ENCODE measurements at places on chromosomes 7 and 10.

DNA sequence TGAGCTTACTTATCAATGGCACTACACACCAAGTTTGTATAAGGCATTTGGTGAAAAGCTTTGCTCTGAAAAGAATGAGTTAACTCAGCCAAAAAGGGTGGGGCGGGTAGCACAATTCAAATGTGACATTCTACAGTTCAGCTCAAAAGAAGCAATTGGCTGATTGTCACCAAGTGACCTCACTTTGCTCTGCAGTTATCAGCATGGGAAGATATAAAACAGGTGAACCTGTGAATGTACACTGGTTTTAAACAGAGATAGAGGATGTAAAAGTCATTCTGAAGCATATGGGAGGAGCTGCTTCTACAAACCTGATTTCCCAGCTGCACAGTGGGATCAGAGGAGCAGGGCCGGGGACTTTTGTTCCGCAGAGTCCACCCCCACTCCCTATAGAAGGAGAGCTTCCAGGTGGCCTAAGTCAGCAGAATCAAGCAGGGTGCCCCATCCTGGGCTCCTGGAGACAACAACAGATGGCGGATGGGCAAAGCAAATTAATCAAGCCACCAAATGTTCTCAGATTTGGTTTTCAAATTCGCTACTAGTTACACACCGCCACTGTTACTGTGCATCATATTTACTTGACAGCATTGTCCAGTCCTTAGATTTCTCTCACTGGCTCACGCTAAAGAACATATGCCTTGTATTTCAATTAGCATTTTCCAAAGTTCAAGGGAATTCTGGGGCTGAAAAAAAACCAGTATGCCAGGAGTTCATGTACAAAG is 27.5 kb upstream of the NPVF start:
- no peak for DNase-seq

- DNase-seq: no peak
Measured at GRCh38 chr7:155878674-155879073, 66.4 kb upstream of the SHH start.

DNA sequence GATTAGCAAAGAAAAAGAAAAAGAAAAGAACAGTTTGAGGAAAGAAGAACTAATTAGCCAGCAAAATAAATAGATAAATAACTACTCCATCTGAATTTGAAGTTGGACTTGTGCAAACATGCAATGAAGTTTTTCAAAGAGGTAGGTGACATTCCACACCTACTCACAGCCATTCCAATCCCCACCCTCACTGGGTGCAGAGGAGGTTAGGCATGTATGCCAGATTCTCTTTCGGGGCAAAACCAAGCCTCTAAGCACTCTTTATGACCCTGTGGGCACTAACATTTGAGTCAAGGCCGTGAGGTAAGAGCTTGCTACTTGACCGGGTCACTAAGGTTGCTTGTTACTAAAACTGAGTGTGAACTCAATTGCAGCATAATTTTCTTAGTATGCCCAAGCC is 108.4 kb upstream of the SEMA3A start:
- DNase-seq: no peak

GRCh38 chr10:44242826-44243225 is 142.1 kb downstream of the CXCL12 start:
- DNase-seq: no peak

DNA sequence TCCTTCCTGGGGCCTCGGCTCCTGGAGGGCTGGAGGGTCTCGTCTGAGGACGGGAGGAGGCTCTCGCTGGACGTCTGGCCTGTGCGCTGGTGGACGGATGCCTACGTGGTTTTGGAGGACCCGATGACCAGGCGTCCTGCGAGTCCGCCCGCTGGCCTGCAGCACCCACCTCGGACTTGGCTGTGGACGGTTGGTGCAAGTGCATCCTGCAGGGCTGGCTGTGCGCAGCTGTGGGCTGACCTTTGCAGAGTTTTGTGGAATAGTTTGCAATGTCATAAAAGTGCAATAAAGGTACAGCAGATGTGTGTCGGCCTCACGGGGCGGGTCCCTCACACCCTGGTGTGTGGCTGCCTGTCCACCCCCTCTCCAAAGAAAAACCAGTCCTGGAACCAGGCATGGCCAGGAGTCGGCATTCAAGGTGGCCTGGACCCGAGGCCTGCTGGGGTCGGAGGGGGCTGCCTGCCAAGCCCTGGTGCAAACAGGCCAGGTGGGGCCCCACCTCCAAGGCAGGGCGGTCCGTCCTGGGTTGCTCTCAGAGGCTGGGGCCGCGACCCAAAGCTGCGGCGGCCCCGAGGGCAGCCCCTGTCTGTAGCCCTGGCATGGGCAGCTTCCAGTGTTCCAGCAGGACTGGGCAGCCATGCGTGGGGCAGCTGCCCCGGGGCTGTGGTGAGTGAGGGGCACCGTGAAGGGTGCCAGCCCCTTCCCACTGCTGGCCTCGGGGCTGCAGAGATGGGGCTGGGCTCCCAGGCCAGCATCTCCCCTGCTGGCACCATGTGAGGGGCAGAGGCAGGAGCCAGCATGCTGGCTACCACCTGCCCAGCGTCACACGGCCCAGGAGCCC is 29.3 kb upstream of the FOXL3 start:
- no peak for DNase-seq

- DNase-seq: no peak
Measured at GRCh38 chr7:80488406-80488805, 23.5 kb downstream of the GNAT3 start.

DNA sequence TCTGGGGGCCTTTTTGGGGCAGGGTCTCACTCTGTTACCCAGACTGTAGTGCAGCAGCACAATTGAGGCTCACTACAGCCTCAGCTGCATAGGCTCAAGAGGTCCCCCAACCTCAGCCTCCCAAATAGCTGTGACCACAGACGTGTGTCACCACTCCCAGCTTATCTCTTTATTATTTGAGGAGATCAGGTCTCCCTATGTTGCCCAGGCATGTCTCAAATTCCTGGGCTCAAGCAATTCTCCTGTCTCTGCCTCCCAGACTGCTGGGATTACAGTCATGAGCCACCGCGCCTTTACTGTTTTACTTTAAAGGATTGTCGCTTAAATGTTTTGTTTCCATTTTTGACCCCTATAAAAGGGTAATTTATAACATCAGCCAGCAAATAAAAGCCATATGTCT is 502.6 kb upstream of the AUTS2 start:
- DNase-seq: no peak
